ENCODE measurements at places on chromosomes 7 and 10. TPM values are rescaled to one million over a fixed set of nuclear protein-coding genes. Genes with fewer than 3 reads are reported as not detected.

The PPP1R17 gene
- total RNA-seq = not detected

The CAMK1D gene
- total RNA-seq = 1.4 TPM

The ZNF467 gene
- total RNA-seq = 1.2 TPM

The CACUL1 gene
- 14.0 TPM for total RNA-seq

The NPTX2 gene
- 0.60 TPM for total RNA-seq

The EBF3 gene
- 11.9 TPM for total RNA-seq

The DPP6 gene
- not detected for total RNA-seq

The ACTA2 gene
- 44.5 TPM for total RNA-seq

The OPALIN gene
- not detected for total RNA-seq

The ZNF32 gene
- total RNA-seq = 19.9 TPM

The IKZF1 gene
- not detected for total RNA-seq

The MRPS17 gene
- 16.2 TPM for total RNA-seq

The GLI3 gene
- 3.8 TPM for total RNA-seq

The CALN1 gene
- not detected for total RNA-seq

The CALCR gene
- not detected for total RNA-seq

The EVX1 gene
- not detected for total RNA-seq

The TMEM229A gene
- total RNA-seq = not detected

The RET gene
- total RNA-seq = 0.94 TPM

The MOGAT3 gene
- total RNA-seq = not detected

The C10orf62 gene
- not detected for total RNA-seq

The ANKRD30A gene
- not detected for total RNA-seq

The NDUFB8 gene
- 220 TPM for total RNA-seq

The TLX1 gene
- total RNA-seq = not detected

The OR2A42 gene
- total RNA-seq = not detected

The CCDC3 gene
- total RNA-seq = 2.4 TPM

The CDC14C gene
- total RNA-seq = not detected

The CLDN4 gene
- total RNA-seq = 0.10 TPM

The FHIP2A gene
- total RNA-seq = 13.3 TPM

The HOXA4 gene
- total RNA-seq = 8.8 TPM

The TMEM178B gene
- not detected for total RNA-seq

The EIF5AL1 gene
- total RNA-seq = 0.74 TPM

The FMC1 gene
- 11.1 TPM for total RNA-seq

The TAS2R4 gene
- total RNA-seq = not detected

The TRIL gene
- total RNA-seq = 0.64 TPM

The GJD4 gene
- not detected for total RNA-seq

The CNPY1 gene
- total RNA-seq = not detected

The AKR1C1 gene
- 0.30 TPM for total RNA-seq

The SUN1 gene
- 125 TPM for total RNA-seq

The FGFBP3 gene
- total RNA-seq = 0.33 TPM

The RBP4 gene
- not detected for total RNA-seq

The GPR146 gene
- total RNA-seq = 7.8 TPM

The SFTPA1 gene
- not detected for total RNA-seq

The GPR141 gene
- not detected for total RNA-seq

The SPDYE9 gene
- not detected for total RNA-seq

The PRSS2 gene
- not detected for total RNA-seq

The ORAI2 gene
- total RNA-seq = 65.9 TPM

The EPHB6 gene
- total RNA-seq = not detected

The C7orf33 gene
- total RNA-seq = not detected
